ENCODE measurements at places on chromosomes 7 and 10. TPM values are rescaled to one million over a fixed set of nuclear protein-coding genes. Genes with fewer than 3 reads are reported as not detected.

DNA sequence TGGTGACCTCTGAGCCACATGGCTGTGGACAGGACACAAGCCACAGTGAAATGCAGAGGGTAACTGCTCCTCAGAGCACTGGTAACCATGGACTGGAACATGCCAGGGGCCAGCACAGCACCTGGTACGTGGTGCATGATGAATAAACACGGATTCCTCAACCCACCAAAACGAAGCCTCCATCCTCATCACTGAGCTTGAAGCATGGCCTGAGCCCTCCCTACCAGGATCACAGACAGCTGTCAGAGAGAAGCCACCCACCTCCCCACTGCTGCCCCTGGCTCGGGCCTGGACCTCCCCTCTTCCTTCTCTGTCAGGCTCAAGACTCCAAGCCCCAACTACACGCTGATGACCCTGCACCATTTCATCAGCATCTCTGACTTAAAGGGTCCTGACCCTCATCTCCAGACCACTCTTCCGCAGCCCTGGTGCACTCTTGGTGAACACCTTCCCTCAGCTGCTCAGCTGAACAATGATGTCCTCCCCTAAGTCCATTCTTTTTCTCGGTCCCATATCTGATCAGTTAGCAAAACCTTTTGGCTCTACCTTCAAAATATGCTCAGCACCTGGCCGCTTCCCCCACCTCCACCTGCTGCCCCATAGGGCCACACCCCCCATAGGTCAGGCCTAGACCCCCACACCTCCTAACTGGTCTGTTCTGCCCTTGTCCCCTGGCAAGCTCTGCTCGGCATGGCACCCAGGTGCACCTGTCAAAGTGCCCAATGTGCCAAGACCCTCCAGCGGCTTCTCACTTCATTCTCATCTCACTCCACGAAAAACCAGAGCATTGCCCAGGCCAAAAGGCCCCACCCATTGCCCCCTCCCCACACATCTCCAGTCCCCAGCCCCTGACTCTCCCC is 141.1 kb downstream of the MAPK8 start:
- no peaks in the 10 kb centered on the region for H3K36me3 ChIP-seq
- H3K27me3 ChIP-seq: no peaks in the 10 kb centered on the region
- no peak overlapping the region for H3K4me3 ChIP-seq
- DNase-seq: no peak

GRCh38 chr7:110827287-110827855 is 263.6 kb upstream of the LRRN3 start:
- DNase-seq: no peak
- no peaks in the 10 kb centered on the region for H3K4me1 ChIP-seq
- H3K27me3 ChIP-seq: no peaks in the 10 kb centered on the region
- H3K27ac ChIP-seq: no peak overlapping the region
- H3K4me3 ChIP-seq: no peak overlapping the region
- no peaks in the 10 kb centered on the region for H3K36me3 ChIP-seq

- no peak for DNase-seq
- no peaks in the 10 kb centered on the region for H3K4me1 ChIP-seq
- H3K27ac ChIP-seq: no peak overlapping the region
- H3K36me3 ChIP-seq: no peaks in the 10 kb centered on the region
- no peaks in the 10 kb centered on the region for H3K27me3 ChIP-seq
- no peak overlapping the region for H3K4me3 ChIP-seq
Measured at GRCh38 chr7:116443646-116444045, 55.9 kb upstream of the CAV2 start.

DNA sequence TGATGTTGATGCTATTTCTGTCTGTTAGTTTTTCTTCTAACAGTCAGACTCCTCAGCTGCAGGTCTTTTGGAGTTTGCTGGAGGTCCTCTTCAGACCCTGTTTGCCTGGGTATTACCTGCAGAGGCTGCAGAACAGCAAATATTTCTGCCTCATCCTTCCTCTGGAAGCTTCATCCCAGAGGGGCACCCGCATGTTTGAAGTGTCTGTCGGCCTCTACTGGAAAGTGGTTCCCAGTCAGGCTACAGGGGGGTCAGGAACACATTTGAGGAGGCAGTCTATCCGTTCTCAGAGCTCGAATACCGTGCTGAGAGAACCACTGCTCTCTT is 13.3 kb upstream of the CYP3A5 start:
- no peak overlapping the region for H3K4me3 ChIP-seq
- no peak for DNase-seq
- no peaks in the 10 kb centered on the region for H3K27me3 ChIP-seq
- H3K4me1 ChIP-seq: peaks cover 3% of the 10 kb centered on the region
- H3K36me3 ChIP-seq: no peaks in the 10 kb centered on the region

DNA sequence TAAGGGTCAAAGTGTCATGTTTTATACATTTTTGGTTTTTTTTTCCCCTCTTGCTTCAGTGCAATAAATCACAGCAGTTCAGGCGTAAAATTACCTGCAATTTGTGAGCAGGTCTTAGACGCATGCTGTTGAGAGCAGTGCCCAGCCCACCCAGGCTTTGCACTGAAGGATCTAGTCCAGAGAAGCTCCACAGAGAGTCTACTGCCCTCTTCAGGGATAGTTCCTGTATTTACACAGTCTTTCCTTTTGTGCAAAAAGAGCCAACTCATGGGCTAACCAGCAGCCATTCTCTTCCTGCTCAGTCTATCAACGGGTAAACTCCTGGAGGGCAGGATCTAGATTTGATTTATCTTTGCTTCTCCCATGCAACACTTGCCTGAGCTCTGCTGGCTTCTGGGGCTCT is 82.2 kb upstream of the NAMPT start:
- no peak overlapping the region for H3K27ac ChIP-seq
- DNase-seq: no peak
- no peaks in the 10 kb centered on the region for H3K4me1 ChIP-seq
- no peaks in the 10 kb centered on the region for H3K36me3 ChIP-seq

- no peaks in the 10 kb centered on the region for H3K27me3 ChIP-seq
- H3K4me3 ChIP-seq: no peak overlapping the region
- no peaks in the 10 kb centered on the region for H3K4me1 ChIP-seq
- DNase-seq: no peak
- H3K36me3 ChIP-seq: no peaks in the 10 kb centered on the region
Measured at GRCh38 chr10:4511509-4511908, 314.5 kb upstream of the AKR1E2 start.

DNA sequence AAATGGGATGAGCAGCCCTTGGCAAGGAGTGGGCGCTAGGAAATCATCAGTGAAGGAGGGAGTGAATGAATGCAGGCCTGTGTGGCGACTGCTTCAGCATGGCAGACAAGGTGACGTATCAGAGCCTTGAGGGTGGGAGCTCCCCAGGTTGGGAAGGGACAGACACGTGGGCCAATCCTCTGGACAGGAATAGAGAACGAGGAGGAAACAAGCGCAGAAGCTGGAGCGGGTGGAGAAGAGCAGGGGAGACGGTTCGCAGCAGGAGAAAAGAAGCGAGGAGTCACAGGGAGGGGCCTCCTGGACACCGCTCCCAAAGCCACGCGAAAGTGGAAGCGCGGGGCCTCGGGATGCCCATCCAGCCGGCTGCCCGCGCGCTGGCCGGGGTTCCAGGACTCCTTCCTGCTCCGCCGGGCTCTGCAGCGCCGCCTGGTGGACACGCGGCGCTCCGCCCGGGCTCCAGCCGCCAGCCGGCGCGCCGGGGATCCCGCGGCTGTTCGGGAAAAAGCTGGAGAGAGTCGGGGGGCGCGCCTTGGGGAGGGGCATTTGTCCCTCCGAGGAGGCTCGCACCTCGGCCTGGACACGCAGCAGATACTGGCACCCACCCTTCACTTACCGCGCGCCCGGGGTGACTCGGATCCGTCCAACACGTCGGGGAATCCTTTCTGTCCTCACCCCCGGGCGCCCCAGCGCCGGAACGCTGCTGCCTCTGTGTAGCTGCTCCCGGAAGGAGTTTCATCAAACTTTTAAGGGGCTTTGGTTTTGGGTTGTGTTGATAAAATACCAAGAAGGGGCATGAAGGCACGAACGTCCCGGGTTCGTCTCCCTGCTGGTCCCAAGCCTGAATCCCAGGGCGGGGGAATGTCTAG is 6.3 kb downstream of the ZNF503 start:
- no peaks in the 10 kb centered on the region for H3K36me3 ChIP-seq
- H3K4me1 ChIP-seq: peaks cover 3% of the 10 kb centered on the region
- DNase-seq: peak; percentile 65
- peak overlapping the region; percentile 68 for H3K27ac ChIP-seq
- peaks cover 6% of the 10 kb centered on the region for H3K27me3 ChIP-seq
- H3K4me3 ChIP-seq: peak overlapping the region; percentile 56

DNA sequence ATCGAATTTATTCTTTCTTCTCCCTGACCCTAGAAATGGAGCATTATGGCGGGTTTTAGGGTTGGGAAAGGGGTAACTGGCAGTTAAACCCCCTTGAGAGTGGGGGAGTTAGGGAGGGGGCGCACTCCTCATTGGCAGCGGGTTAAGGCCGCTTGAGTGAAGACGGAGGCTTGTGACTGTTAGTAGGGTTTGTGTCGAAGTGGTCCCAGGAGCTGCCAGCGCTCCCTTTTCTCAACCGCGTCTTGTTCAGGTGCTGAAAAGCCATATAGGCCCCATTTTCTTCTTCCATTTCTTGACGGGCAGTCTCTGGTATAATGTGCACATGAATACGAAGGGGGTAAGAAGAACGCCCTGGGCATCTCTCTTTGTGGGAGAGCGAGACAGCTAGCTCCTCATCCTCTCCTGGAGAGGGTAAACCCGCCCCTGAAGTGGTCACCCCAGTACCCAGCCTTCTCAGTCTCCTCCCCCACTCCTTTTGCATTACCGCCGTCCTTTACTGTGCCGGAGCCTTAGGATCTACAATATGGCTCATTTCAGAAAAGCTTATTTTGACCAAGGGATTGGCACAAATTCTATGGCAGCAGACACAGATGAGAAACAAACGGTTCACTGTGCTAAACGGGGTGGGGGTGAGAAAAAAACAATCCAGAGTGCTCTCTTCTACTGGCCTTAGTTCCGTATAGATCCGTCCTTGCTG is 836 bp downstream of the KMT2E start:
- DNase-seq: peak; percentile 83
- H3K27ac ChIP-seq: peak overlapping the region; percentile 99
- H3K4me1 ChIP-seq: peaks cover 11% of the 10 kb centered on the region
- peak overlapping the region; percentile 62 for H3K4me3 ChIP-seq
- H3K36me3 ChIP-seq: no peaks in the 10 kb centered on the region

Gene GCC1
- total RNA-seq: 18.6 TPM

Gene GLI3
- total RNA-seq: 8.0 TPM

Gene NCF1
- total RNA-seq: 2.7 TPM

Gene MSS51
- 1.4 TPM for total RNA-seq

Gene GNAI1
- total RNA-seq: 27.1 TPM

Gene SUGCT
- total RNA-seq: 3.6 TPM

Gene GRID2IP
- total RNA-seq: 0.37 TPM

Measured in colonic mucosa (tissue), 4 donors.